Naive thymus-derived CD4-positive, alpha-beta T cell (primary cell): ENCODE measurements at places on chromosomes 13 and 19. TPM values are rescaled to one million over a fixed set of nuclear protein-coding genes. Genes with fewer than 3 reads are reported as not detected.

DNA sequence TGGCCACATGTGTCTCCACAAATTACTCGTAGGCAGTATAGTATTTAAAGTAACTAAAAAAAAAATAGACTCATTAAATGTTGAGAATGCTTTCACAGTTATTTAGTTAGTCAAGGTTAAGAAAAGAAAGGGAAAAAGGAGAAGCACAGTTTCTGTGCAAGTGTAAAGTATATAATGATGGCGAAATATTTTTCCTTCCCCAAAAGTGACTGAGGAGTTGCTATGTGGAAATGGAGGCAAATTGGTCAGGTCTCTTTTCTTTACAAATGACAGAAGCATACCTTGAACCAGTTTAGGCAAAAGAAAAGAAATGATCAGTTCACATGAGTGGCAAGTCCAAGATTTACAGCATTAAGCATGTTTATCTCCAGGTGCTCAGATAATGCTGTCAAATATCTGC is 18.0 kb downstream of the CSNK1A1L start:
- no peak for DNase-seq

The CD22 gene
- 1.5 TPM for total RNA-seq

DNA sequence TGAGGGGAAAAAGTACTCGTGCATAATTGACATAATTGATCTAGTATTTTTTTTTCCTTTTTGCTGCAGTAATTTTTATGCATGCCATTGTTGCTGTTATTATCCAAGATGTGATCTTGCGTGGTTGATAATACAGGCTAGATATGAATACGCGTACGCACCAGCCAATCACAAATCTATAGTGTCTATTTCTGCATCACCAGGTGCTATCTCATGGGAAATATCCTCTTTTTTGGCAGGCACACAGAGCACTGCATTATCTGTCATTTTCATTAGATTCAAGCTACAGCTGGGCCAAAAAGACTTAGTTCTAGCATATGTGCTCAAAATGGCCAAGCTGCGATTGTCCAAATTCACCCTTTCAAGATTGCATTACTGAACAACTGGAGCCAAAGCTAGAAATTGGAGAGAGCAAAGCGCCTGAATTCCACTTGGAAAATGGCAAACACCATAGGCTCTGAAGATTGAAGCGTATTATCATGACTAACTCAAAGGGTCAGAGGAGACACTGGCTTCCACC is 181.1 kb downstream of the TSHZ3 start:
- no peak for DNase-seq

DNA sequence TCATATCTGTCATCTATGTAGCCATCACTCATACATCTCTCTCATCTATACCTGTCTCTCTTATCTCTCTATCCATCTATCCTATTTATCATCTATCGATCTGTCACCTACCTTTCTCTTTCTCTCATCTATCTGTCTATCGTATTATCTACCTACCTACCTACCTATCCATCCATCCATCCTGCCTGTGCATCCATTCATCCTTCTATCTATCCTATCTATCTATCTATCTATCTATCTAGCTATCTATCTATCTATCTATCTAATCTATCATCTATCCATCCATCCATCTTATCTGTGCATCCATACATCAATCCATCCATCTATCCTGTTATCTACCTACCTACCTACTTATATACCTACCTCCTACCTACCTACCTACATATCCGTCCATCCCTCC is 44.6 kb upstream of the CYP4F8 start:
- no peak for DNase-seq

- no peak for DNase-seq
These were observed 41.6 kb downstream of the IFT88 start for GRCh38 chr13:20608438-20609020.

DNA sequence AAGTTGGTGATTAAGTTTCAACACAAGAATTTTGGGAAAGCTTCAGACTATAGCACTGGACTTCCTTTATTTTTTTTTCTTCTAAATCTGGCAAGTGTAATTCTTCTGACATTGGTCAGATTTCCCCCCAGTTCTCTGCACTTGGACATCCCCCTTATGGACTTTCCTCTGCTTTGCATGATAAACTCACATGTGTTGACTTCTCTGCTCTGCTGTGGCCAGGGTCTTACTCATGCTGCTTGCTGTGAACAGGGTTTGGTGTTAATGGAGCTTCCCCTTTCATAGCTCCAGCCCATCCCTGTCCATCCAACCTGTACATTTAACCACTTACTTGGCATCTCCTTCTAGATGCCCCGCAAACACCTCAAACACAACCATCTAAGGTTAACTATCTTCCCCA is 70.5 kb upstream of the SPATA13 start:
- DNase-seq, result no peak

DNA sequence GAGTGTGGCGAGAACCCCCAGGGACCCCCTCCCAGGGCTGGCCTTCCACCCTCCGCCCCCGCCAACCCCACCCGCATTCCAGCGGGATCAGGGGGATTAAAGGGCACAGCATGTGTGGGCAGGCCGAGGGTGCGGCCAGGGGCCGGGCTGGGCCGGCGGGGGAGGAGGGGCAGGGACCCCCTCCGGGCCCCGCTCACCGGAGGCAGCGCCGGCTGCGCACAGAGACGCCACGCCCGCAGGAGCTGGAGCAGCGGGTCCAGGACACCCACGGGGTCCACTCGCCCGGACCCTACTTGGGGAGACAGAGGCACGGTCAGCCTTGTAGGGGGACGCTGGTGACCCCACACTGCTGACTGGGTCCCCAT is 2.4 kb downstream of the ADAMTSL5 start:
- no peak for DNase-seq

GRCh38 chr13:111269508-111269907 is 50.9 kb upstream of the TEX29 start:
- no peak for DNase-seq

The KLK2 gene
- total RNA-seq, result not detected

DNA sequence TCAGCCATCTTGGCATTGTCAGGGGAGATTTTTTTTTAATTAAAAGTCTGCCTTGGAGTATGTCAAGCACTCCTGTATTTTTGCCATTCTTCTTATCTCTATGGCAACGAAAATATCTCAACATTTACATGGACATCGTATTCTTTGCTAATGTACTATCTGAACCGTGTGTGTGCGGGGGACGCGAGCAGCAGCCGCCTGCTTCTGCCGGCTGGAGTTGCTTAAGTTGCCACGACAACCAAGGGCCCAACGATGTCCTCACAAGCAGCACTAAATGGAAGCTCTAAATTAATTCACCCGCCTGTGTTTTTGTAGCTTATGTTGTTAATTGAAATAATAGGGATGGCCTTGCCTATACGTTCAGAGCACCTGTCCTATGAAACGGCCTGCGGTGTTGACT is 309.5 kb downstream of the TEX29 start:
- no peak for DNase-seq

GRCh38 chr13:45702088-45702487 is at the start of gene CBY2:
Gene CBY2, plus strand, starts transcription at chr13:45702320. Its CDS starts 71 bp downstream, at chr13:45702391.
- DNase-seq, result no peak

The LIM2 gene
- total RNA-seq, result not detected

The VSTM2B gene
- total RNA-seq, result not detected

The LAIR2 gene
- not detected for total RNA-seq

- DNase-seq, result no peak
These were observed 9.2 kb downstream of the ADGRE2 start for GRCh38 chr19:14769201-14769600.

The ZNF667 gene
- 2.7 TPM for total RNA-seq

The PCSK4 gene
- 7.8 TPM for total RNA-seq

The CALR3 gene
- not detected for total RNA-seq

GRCh38 chr13:28138012-28138755 is at the start of gene PAN3:
Gene PAN3, plus strand, starts transcription at chr13:28138545. Its CDS starts 113 bp downstream, at chr13:28138658.
- DNase-seq, result peak; percentile 91

GRCh38 chr13:97702614-97703013 is 250.9 kb upstream of the IPO5 start:
- no peak for DNase-seq

GRCh38 chr13:79973533-79973963 is 367.4 kb downstream of the SPRY2 start:
- no peak for DNase-seq

DNA sequence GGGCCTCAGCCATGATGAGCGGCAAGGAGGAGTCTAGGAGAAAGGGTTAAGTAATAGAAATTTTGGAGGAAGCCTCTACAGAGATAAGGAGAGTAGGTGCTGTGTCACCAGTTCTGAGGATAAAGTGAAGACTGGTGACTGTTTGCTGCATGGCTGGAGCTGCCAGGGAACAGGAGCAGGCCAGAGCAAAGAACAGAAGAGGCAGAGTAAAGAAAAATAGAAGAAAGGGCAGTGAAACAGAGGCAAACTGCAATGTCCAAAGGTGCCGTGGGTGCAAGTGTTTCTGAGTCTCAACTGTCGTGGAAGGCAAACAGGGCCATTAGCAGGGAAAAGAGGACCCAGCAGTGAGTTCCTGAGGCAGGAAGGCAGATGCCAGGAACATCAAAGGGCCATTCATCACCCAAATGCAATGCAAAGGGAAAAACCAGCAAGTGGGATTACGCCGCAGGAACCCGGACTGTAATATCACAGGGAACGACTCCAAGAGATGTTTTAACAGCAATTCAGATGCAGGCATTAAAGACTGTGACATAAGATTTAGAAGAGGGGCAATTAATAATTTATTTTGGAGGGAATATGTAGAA is 318.3 kb downstream of the FOXO1 start:
- DNase-seq, result no peak

DNA sequence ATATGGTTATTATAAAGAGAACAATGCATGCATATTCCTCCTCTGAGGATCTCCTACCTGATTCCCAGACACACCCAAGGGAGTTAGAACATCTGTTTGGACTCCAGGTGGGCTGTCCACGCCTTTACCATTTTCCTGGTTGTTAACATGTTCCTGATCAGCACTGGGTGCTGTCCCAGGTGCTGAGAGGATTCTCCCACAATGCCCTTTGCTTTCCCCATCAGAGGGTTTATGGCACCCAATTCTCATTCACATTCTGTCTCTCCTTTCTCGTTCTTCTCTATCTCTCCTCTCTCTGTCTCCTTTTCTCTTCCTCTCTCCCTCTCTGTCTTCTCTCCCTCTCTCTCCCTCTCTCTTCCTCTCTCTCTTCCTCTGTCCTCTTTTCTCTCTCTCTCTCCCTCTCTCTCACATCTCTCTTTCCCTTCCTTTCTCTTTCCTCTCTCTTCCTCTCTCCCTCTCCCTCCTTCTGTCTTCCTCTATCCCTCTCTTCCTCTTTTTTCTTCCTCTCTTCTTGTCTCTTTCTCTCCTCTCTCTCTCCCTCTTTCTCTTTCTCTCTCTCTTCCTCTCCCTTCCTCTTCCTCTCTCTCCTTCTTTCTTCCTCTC is 3.3 kb upstream of the RDH13 start:
- no peak for DNase-seq

The LNX2 gene
- total RNA-seq, result 4.5 TPM

GRCh38 chr13:79384022-79384610 is 21.9 kb downstream of the RBM26 start:
- no peak for DNase-seq

The AP1M2 gene
- total RNA-seq, result not detected

GRCh38 chr19:10510301-10510802 is 6.9 kb downstream of the S1PR5 start:
- DNase-seq, result peak; percentile 55

DNA sequence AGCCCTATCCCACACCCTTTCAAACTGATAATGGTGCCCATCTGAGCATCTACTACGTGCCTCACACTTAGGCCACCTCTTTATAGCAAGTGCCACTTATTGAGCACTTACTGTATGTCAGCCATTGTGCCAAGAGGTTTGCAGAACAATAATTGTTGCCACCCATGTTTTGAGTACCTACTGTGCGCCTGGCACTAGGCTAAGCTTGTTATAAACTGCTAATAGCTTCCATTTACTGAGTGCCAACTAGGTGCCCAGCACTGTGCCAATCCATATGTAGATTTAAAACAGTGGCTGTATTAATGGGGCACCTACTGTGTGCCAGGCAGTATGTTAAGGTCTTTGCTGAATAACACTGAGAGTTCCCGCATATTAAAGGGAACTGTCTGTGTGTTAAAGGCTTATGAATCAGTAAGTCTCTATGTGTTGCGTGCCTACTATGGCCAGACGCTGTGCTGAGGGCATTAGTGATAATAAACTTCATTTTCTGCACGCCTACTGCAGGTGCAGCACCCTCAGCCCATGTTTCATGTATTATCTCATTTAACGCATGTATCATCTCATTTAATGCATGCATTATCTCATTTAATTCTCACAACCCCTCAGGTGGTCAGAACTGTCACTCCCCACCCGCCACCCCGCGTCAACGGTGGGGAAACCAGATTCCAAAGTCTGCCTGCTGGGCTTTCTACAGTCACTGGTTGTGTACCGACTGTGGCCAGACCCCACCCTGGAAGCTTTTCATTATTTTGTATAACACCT is 105.0 kb downstream of the PTPRS start:
- no peak for DNase-seq

DNA sequence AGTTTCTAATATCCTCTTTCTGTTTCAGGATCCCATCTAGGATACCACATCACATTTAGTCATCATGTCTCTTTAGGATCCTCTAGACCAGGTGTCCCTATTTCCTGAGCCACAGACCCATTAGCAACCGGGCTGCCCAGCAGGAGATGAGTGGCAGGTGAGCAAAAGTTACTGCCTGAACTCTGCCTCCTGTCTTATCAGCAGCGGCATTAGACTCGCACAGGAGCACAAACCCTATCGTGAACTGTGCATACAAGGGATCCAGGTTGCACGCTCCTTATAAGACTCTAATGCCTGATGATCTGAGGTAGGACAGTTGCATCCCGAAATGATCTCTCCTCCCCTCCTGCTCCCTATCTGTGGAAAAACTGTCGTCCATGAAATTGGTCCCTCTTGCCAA is 7.8 kb upstream of the CEBPG start:
- no peak for DNase-seq

DNA sequence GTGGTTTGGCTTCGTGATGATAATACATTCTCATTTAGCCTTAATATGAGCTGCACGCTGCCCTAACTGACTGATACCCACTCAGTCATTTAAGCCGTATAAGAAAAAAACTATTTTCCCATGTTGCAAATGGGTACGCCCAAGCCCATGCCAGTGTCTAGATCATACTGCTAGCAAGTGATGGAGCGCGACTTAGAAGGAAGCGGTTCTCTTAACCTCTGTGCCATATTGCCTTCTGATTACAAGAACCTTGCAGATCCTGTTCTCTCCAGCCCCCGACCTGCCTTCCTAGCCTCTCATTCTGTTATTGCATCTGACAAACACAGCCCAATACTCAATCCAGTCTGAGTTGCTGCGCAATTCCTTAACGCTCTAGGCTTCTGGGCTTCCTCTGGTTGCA is 603 bp downstream of the GPALPP1 start:
- no peak for DNase-seq

GRCh38 chr19:15787611-15788155 is at the start of gene OR10H5:
Gene OR10H5, plus strand, starts transcription at chr19:15787661. Its CDS starts 6,388 bp downstream, at chr19:15794049.
- DNase-seq, result no peak
